ENCODE measurements at places on chromosomes 3 and 15.

DNA sequence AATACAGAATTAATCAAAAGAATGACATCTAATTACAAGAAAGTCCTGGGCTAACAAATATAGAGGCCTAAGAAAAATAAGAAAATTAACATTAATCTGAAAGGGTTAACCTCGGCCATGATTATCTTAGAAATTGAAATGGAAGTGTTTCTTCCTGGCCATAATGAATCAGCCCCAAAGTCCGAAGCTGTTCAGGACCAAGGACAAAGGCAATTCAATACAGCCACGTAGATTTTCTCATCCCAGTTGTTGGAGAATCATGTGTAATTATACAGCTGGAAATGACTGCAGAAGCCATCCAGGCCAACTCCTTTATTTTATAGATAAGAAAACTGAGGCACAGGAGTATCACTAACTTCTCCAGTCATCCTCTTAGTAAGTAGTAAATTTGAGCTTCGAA, 38.0 kb upstream of the GBE1 start:
- no peak for DNase-seq

DNA sequence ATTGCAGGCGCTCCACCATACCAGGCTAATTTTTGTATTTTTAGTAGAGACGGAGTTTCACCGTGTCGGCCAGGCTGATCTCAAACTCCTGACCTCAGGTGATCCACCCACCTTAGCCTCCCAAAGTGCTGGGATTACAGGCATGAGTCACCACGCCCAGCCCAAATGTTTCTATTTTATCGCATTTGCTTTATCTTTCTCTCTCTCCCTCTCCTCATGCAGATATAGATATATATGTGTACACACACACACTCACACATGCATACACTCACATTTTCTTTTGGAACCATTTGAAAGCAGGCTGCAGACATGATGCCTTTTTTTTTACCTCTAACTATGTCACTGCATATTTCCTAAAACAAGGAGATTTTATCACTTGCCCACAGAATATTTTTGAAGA, 7.3 kb upstream of the MCCC1 start:
- no peak for DNase-seq

- DNase-seq: no peak
Observed at GRCh38 chr3:118239253-118239652, 795.4 kb downstream of the IGSF11 start.

GRCh38 chr15:73142802-73143762, 90.8 kb downstream of the NEO1 start:
- no peak for DNase-seq

DNA sequence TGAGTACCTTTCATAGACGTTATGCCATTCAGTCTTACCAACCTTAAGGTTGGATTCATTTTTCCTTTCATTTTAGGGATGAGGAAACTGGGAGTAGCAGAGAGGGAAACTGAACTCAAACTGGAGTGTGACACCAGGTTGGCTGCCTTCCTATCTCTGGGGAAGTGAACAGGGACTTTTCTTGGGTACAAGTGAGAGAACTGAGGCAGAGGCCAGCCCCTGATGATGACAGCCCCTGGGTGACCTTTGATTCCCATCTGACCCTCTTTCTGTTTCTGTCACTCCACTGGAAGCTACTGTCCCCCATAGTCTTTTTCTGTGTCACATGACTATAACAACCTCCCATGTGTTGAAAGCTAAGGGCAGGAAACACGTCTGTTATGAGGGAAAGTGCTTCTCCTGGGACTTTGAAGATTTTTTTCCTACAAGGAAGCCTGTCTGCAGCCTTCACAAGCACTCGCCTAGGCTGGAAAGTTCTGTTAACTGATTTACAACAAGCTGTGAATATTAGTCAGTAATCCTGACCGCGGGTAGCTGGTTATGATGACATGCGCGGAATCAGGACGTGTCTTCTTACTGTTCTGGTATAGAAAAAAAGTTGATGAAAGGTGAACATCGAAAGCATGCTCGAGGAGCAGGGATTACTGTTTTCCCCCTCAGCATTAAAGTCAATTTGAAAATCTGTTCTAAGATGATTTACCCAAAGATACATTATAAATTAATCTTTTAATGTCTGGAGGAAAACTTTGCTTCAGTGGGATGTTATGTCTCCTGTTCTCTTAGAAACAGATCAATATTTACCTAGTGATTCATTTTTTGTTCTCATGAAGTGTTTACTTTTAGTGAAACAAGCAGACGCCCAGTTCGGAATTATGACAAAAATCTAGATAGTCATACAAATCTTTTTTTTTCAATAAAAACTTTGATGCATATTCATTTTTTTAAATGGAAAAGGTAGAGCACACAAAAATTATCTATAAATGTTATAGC, 31.5 kb downstream of the ABHD2 start:
- no peak for DNase-seq

- no peak for DNase-seq
Observed at GRCh38 chr3:182455011-182455410, 338.3 kb upstream of the ATP11B start.

DNA sequence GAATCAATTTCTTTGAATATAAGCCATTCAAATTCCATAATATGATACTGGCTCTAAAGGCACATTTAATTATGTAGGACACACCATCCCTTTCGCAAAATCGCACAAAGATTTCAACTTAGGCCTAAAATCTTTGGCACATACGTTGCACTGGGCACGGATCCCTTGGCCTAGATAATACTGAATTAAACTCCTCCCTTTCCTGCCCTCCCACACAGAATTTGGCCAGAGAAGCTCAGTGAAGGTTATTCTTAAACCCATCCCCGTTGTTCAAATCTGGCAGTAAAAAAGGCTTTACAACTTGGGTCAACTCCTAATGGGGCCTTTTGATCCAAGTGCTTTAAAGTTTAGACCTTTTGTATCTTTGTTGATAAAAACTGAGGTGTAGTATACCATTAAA, 247.2 kb downstream of the PTPRG start:
- no peak for DNase-seq

DNA sequence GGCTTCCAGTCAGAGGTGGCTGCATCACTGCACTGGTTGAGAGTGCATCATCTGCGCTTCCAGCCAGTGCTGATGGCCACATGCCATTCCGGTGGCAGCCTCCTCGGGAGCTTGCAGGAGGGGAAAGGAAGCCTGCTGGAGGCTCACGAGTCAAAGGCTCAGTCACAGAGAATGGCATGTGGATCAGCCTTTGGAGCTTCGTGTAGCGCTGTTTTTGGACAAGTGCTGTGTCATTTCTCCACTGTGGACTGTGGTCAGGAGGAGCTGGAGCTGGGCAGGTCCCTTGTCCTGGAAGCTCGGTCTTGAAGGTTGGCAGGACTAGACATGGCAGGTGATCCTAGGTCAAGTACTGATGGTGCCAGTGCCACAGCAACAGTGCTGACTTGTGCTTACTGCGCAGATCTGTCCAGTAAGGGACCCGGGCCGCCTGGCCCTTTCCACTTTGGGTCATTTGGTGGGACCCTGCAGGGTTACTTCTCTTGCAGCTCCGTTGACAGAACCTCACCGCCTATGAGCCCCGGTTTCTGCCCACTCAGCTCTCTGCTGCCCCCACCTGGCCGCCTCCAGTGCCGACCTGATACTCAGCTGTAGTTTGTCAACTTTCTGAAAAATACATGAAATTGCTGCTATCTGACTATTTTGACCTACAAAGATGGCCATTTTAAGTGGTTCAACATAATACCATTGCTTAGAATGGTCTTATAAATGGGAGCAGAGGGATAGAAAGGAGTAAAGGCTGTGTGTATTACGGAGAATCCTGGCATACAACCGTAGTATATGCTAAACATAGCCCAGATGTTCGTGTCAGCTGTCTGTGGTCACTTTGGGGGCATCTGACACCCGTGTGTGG, 27.6 kb upstream of the TRPM1 start:
- peak; percentile 44 for DNase-seq

DNA sequence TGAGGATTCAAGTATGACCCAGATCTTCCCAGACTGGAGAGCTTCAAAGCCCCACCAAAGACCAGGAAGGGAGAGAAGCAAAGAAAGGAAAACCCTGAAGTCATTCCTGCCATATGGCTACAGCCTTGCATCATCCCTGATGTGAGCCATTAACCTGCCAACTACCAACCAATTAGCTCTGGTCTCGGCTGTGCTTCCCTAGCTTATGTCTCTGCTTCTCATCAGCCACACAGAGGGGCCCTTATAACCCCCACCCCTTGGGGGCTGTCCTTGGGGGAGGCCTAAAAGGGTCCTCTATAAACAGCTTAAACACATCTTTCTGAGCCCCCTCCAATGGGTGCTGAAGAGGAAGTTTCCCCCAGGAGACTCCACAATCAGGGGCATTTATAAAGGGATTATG, 52.8 kb downstream of the NOX5 start:
- DNase-seq: no peak

- DNase-seq: no peak
Observed at GRCh38 chr3:39358333-39358732, 24.8 kb upstream of the SLC25A38 start.

DNA sequence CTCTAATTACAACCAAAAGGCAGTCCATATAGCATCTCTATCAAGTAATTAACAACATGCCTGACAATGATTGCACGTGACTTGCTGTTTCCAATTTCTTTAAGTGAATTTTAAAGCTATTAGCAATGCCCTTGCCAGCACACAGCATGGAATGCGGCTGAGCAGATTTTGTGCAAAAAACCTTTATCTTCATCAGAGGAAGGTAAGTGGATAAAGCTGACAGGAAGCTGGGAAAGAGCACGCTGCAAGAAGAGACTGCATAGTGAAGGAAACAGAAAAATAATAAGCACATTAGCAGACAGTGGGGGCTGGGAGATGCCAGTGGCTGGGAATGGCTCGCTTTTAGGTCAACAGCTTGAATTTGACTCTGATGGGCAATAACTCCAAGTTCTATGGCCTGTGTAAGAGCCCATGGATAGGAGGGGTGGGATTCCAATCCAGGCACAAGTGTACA, 138.8 kb downstream of the PDZRN3 start:
- no peak for DNase-seq

- no peak for DNase-seq
Observed at GRCh38 chr3:38235466-38235865, 30.1 kb upstream of the SLC22A13 start.

- DNase-seq: no peak
Observed at GRCh38 chr3:24639481-24640329, 145.1 kb upstream of the THRB start.
